ENCODE measurements at places on chromosomes 5 and 9.

DNA sequence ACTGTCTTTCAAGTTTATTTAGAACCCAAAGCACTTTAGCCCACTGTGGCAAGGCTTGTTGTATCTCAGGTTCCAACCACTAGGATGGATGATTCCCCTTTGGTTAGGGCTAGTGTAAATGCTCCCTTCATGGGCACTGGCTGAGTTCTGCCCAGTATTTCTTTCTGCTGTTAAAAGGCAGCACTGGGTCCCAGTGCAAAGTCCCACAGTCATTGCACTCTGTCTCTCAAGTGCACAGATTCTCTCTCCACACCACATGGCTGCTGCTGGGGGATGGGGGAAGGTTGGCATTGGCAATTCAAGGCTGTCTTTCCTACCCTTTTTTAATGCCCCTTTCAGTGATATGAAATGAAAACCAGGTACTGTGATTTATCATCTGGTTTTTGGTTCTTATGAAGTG is 7.2 kb upstream of the NPR3 start:
- no peak for DNase-seq

- no peak for DNase-seq
Measured at GRCh38 chr5:64292611-64293215, 127.1 kb downstream of the RNF180 start.

GRCh38 chr5:5475975-5476374 is 53.5 kb downstream of the ICE1 start:
- DNase-seq: no peak

GRCh38 chr9:34513567-34514214 is 9.1 kb downstream of the ENHO start:
- no peak for DNase-seq

GRCh38 chr5:30994902-30995301 is 198.6 kb upstream of the CDH6 start:
- DNase-seq: no peak
